Activated naive CD4-positive, alpha-beta T cell (primary cell): ENCODE measurements at places on chromosomes 6 and 20.

- no peak for DNase-seq
These were observed 3.7 kb downstream of the KCNK17 start for GRCh38 chr6:39310542-39310941.

DNA sequence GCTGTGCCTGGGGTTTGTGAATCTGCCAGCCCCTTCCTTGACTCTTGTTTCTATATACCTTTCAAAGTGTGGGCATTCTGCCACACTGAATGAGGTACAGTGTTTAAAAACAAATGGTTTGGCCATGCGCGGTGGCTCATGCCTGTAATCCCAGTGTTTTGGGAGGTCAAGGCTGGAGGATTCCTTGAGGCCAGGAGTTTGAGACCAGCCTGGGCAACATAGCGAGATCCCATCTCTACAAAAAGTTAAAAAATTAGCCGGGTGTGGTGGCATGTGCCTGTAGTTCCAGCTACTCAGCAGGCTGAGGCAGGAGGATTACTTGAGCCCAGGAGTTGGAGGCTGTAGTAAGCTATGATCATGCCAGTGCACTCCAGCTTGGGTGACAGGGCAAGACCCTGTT, 5.8 kb downstream of the FAM83D start:
- no peak for DNase-seq

DNA sequence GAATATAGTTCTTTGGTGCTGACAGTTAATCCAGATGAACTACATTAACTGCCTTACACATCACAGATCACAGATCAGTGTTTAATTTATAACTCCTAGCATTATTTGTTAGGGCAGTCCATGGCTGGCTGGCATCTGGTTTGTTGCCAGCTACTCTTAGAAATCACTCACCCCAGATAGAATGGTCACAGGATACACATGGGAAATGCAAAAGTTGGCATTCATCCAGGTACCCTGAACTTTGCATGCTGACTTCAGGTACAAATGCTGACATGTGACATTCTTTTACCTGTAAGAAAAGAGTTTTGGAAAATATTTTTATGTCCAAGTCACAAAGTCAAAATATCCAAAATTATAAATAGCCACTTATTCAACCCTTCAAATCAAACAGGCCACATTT, 20.2 kb downstream of the FBXL4 start:
- DNase-seq, result no peak

GRCh38 chr6:121682666-121683065, 247.2 kb downstream of the GJA1 start:
- no peak for DNase-seq

DNA sequence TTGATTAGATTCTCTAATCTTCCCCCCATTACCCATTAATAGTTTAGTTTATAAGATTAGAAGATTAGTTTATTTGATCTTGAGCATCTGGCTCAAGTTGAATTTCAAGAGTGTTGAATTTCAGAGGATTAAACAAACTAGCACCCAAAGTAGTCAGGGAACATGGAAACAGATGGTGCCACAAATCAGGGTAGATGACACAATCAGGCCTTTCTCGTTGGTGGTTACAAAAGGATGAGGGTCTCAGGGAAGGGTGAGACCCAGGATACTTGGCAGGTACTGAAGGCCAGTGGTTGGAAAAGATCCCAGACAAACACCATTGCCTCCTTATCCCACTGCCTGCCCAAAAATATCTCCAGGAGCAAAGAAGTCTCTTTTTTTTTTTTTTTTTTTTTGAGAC, 29.5 kb upstream of the ADGRF1 start:
- DNase-seq, result no peak

DNA sequence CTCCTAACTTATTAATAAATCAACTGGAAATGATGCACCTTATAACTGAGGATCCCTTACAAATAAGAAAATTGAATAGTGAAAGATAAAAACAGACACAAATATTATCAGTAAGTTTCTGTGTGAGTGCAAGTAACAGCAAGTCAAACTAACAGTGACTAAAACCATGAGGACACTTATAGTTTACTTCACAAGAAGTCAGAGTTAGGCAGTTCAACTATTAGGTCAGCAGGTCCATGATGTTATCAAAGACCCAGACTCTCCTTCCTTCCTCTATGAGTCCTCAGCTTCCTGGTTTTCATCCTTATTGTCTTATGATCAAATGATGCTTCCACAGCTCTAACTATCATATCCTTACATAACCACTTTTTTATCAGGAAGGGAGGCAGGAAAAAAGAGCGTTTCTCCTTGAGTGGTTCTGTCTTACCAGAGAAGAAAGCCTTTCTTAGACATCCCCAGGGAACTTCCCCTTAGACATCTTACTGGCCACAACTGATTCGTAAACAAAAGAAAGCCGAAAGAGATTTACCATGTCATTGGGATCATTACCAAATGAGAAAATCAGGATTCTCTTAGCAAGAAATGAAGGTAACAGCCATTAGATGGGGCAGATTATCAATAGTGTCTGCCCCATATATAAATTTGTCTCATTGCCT, 114.3 kb upstream of the LRFN2 start:
- DNase-seq, result no peak

- no peak for DNase-seq
These were observed 1.2 kb downstream of the ARFGAP1 start for GRCh38 chr20:63273635-63274380.

GRCh38 chr20:17785007-17785406, 85.2 kb downstream of the BANF2 start:
- no peak for DNase-seq

DNA sequence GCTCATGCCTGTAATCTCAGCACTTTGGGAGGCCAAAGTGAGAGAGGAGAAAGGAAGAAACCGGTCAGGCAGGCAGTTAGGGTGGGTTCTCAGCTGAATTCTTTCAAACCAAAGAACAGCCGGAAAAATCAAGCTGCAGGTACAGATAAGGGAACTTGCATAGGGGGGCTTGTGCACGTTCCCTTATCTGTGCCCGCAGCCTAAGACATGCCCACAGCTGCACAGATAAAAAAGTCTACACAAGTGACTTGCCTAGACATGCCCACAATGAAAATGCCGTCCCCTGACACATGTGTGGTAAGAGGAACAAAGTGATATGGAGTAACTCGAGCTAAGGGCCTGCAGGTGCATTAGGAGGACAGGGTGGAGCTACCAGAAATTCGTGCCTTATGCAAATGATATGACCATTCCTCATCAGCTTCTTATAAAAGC, 175.8 kb upstream of the SALL4 start:
- no peak for DNase-seq

GRCh38 chr6:52929321-52930164, 20.0 kb upstream of the GSTA3 start:
- no peak for DNase-seq

DNA sequence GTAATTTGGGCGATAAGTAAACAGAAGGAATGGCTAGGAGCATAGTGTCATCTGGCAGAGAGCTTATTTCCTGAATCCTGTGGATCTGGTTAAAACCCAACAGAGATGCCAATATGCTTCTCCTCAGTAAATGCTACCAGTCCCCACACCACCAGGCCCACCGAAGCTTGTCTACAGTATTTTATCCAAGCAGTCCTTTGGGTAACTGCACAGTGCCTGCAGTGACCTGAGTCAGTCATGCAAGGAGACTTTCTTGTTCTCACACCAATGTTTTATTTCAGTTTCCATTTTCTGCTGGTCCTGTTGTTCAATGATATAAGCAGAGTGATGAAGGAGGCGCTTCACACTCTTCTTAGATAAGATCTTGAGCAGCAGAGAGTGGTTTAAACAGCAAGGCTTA, 326.3 kb downstream of the RIMS1 start:
- no peak for DNase-seq
